ENCODE measurements at places on chromosomes 3 and 15.

GRCh38 chr3:194715022-194715800, 29.5 kb downstream of the FAM43A start:
- DNase-seq, result no peak

- peak; percentile 46 for DNase-seq
Measured at GRCh38 chr3:48435774-48436476, 4.0 kb downstream of the CCDC51 start.

DNA sequence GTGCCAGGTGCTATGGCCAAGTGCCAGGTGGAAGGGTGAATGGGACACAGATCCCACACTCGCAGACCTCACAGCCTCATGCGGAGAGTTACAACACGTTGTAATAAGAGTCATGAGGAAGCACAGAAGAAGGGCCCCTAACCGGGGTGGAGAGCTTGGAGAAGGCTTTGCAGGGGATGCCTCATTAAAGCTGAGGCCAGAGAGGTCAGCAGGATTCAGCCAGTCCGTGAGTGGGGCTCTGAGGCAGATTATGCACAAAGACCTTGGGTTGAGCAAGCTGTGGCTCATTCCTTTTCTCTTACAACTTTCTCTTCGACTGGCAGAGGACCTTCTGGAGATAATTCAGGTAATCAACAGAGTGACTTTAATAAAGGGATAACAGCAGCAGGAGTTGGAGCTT, 65.3 kb upstream of the SNRK start:
- DNase-seq, result no peak

- no peak for DNase-seq
Measured at GRCh38 chr3:105423397-105423796, 56.7 kb downstream of the ALCAM start.

DNA sequence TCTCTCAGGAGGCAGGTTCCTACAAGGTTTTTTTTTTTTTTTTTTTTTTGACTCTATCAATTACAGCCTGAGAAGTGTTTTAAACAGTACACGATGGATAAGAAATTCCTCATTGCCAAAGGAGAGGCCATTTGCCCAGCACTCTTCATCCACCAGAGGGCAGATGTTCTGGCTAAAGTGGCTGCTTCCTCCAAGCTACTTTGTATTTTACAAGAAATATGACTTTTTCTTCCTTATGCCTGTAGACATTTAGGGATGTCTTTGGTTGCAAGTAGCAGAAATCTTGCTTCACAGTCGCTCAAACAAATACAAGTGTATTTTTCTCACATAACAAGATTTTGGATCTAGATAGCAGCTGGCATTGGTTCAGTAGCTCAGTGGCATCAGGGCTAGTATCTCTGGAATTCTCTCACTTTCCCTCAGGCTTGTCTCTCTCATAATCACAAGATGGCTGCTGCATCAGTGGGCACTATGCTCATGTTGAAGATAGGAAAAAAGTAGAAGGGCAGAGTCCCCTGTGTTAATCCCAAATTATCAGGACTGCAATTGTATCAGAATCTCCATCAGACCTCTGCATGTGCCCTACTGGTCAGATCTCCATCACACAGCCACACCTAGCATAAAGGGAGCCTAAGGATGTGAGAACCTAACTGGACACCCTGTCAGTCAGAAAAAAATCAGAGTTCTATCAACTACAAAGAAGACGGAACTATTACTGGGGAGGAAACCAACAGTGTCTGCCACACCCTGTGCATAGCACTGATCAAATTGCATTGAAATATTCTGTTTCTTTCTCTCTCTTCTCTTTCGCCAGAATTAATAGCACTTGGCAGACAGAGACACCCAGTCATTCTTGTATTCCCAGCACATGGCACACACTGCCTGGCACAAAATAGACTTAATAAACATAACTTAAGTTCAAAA, 138.9 kb upstream of the COL8A1 start:
- no peak for DNase-seq

- no peak for DNase-seq
Measured at GRCh38 chr15:29430831-29431230, 161.2 kb upstream of the NSMCE3 start.

GRCh38 chr3:149585401-149585726, 72.5 kb downstream of the WWTR1 start:
- no peak for DNase-seq
